C1 segment of cervical spinal cord (tissue), 14 donors: ENCODE measurements at places on chromosomes 2 and 18.

DNA sequence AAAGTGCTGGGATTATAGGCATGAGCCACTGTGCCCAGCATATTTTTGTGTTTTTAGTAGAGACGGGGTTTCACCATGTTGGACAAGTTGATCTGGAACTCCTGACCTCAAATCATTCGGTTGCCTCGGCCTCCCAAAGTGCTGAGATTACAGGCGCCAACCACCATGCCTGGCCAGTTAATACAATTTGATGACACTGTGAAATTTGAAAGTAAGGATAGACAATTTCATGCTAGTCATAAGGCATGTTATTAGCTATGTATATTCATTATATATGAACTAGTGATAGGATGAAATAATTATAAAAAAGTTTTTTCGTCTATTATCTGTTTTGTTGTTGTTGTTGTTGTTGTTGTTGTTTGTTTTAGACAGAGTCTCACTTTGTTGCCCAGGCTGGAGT is 8.6 kb upstream of the RIF1 start:
- DNase-seq = no peak

DNA sequence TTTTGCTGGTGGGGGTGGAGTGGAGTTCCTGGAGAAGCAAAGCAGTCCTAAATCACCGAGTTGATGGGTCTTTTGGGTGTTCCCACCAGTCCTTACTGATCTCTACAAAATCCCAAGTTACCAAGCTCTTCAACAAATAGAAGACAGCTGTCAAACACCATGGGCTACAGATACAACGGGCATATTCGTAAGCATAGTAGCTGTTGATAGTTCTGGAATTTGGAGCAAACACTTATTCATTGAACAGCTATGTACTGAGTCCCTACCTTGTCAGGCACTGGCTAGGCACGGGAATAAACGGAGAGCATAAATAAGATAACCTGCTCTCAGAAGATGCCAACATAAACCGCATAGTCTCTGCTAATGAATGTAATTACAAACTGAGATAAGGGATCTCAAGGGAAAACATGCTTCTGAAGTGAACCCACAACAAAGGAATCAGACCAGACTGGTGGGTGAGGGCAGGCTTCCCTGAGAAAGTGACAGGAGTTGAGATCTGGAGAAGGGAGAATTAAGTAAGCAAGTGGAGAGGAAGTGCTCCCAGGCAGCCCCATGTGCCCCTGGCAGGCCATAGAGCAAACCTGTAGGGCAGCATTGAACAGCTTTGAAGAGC is 947 bp upstream of the ANKRD44 start:
- no peak for DNase-seq

GRCh38 chr2:212013626-212014025 is 525.0 kb downstream of the ERBB4 start:
- no peak for DNase-seq

DNA sequence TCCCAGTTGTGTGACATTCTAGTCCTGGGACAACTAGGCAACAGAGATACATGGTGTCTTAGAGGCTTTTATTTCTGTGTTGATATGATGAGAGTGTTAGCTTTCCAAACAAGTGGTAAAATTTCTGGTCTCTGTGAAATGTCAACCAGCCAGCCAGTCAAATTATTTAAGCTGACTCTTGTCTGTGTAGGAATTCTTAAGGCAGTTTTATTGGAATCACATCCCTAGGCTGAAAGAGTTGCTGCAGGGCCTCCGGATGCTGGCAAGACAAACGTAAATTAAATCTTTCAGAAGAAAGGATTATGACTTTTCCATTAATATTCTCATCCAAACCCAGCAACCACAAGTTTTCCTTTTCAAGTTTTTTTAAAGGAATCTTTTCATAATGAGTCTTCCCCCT is 44.6 kb downstream of the SERPINB7 start:
- DNase-seq = no peak

DNA sequence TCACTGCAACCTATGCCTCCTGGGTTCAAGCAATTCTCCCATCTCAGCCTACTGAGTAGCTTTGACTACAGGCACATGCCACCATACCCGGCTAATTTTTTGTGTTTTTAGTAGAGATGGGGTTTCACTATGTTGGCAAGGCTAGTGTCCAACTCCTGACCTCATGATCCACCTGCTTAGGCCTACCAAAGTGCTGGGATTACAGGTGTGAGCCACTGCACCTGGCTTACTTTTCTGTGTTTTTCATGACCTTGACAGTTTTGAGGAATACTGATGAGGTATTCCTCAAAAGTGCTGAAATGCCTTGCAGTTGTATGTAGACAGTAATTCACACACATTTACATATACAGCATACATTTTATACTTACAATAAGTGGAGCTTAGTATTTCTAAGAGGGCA is 126.1 kb downstream of the PHLPP1 start:
- no peak for DNase-seq

DNA sequence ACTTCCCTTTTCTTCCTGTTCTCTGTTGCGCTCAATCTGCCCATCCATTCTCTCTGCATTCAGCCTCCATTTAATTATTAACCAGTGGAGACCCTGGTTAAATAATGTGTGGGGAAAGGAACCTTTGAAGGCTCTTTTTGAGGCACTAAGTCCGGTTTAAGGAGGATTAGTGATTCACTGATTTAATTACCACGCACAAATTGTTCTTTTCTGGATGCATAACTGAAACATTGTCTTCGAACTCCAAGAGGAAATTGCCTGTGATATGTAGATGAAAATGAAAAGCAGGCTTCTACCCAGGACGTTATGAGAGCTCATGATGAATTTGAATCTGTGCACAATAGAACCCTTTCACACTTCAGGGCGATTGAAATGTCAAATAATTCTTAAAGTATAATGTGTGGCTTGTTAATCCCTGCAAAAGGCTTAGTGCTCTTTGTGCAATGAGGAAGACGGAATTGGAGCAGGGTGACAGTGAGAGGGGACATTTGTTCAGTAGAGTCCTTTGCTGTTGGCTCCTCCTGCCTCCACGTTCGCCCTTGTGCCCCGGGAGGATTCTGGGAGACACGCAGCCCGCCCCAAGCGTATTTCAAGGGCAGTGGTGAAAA is 51.1 kb upstream of the ZNF236 start:
- DNase-seq = no peak
